Amniotic epithelial cell (primary cell): ENCODE measurements at places on chromosomes 7 and 10.
A peak's percentile ranks its signal among the peaks of the same experiment; 100 is the strongest.

DNA sequence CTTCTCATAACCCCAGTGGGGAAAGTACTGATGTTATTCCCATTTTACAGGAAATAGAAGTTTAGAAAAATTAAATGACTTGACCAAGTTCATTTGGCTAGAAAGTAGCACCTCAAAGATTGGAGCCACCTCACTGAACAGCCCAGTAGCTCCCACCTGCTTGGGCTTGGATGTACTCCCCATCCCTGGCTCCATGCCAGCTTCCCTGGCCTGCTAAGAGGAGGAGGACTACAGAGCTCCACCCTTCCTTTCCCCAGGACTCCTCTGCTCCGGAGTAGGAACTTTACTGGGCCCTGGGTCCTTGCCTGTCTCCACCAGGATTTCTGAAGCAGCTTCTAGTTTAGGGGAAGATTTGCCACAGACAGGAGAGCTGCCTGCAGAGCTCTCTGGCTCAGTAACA, 3.1 kb downstream of the HPS6 start:
- peak; percentile 13 for DNase-seq

- DNase-seq = no peak
Measured at GRCh38 chr10:106973288-106973687, 191.2 kb downstream of the SORCS1 start.

DNA sequence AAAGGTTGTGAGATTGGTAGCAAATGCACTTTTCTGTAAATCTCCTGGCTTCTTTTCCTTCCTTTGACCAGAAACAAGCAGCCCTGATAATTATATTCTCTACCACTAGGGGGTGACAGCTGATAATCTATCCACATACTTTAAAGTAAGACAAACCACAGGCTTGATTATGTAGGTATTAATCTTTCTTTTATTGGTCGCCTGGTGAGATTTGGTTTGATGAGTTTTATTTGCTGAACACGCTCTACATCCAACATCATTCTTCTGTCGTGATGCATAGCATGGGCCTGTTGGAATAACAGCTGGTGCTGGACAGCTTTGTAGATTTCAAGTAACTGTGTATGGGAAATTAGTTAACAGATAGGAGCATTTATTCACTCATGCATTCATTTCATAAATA, 63.5 kb downstream of the ZNF365 start:
- peak; percentile 72 for DNase-seq

DNA sequence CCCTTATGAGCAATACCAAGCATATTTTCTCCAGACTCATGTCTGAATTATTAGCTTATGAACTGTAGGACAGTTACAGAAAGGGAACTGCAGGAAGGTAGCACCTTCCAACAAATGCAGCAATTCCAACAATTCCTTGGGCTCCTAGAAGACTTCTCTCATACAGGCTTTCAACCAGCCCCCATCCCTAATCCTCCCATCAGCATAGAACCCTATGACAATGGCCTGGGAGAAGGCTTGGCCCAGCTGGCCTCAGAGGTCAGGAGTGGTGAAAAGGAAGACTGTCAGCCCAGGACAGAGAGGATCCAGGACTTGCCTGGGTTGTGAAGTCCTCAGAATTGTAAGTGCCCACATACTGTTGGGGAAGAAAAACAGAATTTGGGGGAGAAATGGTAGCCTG, 5.9 kb downstream of the VPS41 start:
- DNase-seq = no peak

DNA sequence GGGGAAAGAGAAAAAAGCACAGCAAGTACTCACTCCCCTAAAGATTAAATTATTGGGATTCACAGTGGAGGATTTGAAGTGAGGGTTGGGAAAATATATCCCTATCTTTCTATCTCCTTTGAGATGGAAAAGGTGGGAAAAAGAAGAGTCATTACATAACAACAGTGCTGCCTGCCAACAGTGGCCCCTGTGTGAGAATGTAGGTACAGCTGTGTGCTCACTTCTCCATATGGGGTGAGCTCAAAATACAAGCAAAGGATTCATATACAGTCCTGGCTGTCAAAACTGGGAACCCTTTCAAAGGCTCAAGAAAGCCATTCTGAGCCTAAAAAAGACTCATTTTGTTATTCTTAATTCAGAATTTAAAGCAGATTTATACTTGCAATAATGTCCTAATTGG, 458.5 kb downstream of the GPAM start:
- DNase-seq = no peak

DNA sequence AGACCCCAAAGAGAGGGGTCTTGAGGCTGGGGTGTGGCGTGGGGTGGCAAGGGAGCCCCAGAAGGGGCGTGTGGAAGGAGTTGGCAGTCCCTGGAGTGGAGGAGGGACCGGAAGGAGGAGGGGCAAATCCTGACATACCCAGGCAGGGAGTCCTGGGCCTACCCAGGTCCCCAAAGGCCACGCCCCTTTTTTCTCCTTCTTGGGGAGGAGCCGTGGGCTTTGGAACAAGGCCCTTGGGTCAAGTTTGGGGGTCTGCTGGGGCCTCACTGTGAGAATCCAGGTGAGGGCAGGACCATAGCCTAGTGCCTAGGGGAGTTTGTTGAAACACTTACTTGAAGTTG, 1.2 kb upstream of the SMARCD3 start:
- DNase-seq = peak; percentile 64

- no peak for DNase-seq
Measured at GRCh38 chr7:4156190-4156589, 525.9 kb upstream of the FOXK1 start.

DNA sequence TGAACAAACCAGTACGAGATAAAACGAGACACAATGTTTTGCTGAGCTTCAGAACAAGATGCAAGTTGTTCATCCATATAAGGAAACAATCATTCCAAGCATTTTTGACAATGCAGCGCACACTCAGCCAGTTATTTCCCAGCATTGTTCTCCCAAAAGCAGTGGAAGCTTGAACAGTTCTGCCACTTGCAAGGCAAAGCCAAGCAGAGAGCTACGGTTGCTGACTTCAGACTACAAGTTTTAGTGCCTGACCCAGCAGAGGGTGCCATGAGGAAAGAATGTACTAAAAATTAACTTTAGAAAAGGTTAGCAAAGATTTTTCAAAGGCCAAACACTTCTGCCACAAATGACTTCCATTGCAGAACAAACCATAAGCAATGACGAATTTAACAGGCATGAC, 152.5 kb downstream of the SLC25A13 start:
- DNase-seq = no peak

DNA sequence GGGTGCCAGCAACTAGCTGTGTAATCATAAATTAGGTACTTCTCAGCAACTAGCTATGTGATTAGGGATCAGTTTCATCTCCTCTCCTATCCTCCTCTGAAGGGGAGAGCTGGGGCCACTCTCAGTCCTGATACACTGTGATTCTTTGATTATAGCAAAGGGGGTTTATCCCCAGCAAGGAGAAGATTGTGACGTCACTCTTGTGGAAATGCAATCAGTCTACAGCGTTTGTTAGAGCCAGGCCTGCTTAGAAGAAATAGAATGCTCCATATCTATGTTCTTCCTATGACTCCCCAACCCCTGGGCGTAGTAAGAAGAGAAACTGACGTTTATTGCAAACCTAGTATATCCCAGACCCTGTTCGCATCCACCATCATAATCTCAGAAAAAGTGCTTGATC, 308.2 kb downstream of the GFRA1 start:
- DNase-seq = no peak

DNA sequence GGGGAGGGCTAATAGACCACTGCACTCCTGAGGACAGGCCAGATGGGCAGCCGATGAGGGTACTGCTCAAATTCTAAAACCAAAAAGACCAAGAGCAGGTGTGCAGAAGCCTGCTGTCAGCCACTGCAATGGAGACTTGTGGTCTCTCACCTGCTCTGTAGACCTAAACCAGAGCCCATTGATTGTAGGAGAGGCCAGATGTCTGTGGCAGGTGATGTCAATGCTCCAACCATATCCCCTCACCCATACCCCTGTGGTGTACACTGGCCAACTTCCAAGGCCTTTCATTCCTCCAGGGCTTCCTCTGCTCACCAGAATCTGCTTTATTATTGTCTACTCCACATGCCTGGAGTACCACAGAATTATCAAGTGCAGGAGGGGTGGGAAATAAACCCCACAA, 116.9 kb upstream of the CHST15 start:
- no peak for DNase-seq

- no peak for DNase-seq
Measured at GRCh38 chr10:124323806-124324205, 94.9 kb downstream of the OAT start.

GRCh38 chr10:7283246-7283645, 127.6 kb downstream of the SFMBT2 start:
- no peak for DNase-seq

- DNase-seq = no peak
Measured at GRCh38 chr10:45518741-45519140, 144.7 kb downstream of the ALOX5 start.

DNA sequence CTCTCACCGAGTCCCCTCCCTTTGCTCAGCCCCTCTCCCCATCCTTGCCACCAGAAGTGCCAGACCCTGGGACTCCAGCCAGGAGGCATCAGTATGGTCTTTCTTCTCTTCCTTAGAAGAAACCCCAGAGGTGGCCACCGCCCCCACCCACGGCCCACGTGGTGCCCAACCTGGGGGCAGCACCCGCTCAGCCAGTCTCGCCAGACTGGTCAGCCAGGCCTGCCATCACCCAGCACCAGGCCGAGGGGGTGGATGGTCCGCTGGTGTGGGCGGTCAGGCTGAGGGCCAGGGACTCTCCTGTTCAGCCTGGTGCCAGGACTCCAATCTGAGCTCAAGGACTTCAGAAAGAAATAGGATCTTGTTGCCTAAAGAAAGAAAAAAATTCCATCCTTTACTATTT, 5.8 kb upstream of the CLDN4 start:
- no peak for DNase-seq

DNA sequence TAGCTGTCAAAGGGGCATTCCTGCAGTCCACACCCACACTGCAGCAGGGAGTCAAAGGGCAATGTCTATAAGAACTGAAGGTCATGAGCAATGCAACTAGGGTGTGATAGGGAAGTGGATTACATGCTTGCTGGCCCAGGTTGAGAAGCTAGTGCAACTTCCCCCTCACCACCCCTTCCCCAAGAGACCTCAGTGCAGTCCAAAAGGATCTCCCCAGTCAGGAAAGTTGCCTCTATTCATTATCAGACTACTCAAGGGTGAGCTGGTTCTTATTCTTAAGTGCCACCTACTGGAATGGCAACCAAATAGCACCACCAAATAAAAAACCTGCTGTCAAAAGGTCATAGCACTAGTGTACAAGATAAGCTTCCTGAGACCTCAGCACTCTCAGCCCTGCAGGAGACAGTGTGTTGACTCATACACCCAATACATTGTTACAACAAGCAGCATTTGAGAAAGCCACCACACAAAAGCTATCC, 28.2 kb downstream of the MTERF1 start:
- peak; percentile 74 for DNase-seq

DNA sequence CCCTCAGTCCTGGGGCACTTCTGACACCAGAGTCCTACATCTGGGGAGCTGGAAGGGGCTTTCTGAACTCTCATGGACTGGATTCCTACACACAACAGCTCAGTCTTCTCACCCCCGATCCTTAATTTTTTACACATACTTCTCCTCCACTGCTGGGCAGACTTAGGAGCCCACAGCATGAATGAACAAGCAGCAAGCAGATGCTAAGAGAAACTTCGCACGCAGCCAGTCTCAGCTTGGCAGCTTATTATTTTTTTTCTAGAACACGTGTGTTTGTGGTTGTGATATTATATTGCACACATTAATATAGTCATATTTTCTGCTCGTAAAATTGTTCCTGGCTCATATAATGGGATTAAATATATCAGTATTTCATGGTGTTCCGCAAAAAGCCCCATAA, 50.9 kb upstream of the LOXL4 start:
- no peak for DNase-seq

DNA sequence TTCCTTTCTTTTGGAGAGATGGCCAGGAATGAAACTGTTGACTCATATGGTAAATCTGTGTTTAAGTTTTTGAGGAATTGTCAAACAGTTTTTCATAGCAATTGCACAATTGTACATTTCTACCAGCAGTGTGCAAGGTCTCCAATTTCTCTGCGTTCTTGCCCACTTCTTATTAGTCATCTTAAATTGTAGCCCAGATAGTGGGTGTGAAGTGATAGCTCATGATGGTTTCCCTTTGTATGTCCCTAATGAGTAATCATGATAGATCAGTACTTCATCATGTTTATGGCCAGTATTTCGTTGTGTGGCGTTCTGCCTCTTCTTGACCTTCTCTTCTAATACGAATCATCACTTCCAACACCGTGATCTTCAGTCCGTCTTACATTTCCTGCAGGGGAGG, 136.3 kb downstream of the DOCK1 start:
- DNase-seq = peak; percentile 93

- DNase-seq = peak; percentile 65
Measured at GRCh38 chr7:102286237-102287110, at the start of gene SH2B2. TSS of gene SH2B2 (plus strand) at chr7:102286868. CDS start at chr7:102300551, 13,683 bp downstream.

DNA sequence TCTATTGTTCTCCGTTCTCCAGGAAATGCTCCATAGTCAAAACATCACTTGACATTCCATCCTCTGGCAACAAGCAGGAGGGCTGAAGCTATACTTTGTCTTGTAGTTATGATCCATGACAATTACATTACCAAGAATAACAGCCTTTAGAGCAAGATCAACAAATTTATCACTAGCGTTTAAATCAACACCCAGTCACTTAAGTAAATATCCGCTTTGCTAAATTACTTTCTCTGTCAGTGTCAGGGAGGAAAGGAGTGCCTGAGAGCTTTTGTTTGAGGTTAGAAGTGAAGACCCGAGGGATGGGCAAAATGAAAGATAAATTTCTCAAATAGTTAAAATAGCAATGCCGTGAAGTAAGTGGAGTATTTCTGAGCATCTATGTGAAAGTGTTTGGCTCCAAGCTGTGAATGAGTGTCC, 236.1 kb upstream of the BMPER start:
- peak; percentile 26 for DNase-seq

DNA sequence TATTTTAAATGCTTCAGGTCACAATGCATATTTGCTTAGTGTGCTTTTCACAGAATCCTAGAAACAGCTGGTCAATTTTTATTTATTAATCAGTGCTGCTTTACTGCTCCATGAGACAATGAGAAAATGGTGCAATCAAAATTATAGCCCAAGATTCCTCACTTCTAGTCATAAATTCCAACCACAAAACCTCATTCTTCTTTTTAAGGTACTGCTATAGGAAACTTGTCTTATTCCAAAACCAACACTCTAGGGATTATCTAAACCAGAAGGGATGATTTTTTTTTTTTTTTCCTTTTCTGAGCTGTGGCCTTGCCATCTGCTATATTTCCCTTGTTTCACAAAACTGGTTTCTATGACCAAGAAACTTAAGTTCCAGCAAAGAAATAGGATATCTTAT, 64.0 kb upstream of the SEMA3A start:
- DNase-seq = peak; percentile 39
